ENCODE measurements at places on chromosomes 12 and 14.

- no peak for DNase-seq
These were observed 111.4 kb downstream of the ZFP36L1 start for GRCh38 chr14:68681256-68682011.

- DNase-seq = no peak
These were observed 272.7 kb upstream of the DIO3 start for GRCh38 chr14:101288436-101289229.

DNA sequence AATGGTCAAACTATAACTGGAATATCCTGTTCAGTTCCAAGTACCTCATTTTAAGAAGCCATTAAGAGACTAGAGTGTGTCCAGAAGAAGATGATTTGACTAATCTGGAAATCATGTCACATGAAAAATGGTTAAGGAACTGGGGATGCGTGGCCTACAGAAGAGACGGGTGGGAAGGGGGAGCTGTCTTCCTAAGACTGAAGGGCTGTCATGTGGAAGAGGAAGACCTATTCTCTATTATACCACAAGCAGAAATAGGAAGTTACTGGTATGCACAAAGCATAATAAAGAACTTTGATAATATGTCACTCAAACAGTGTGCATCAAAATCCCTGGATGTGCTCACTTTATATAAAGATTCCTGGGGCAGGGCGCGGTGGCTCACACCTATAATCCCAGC is 50.3 kb downstream of the HECTD4 start:
- no peak for DNase-seq

- no peak for DNase-seq
These were observed 22.1 kb downstream of the OAS2 start for GRCh38 chr12:113000433-113000832.

GRCh38 chr12:123036466-123037285 is 56.2 kb downstream of the ARL6IP4 start:
- no peak for DNase-seq
